ENCODE measurements at places on chromosomes 2 and 18. TPM values are rescaled to one million over a fixed set of nuclear protein-coding genes. Genes with fewer than 3 reads are reported as not detected.

Gene ATP6V1B1
- total RNA-seq, result not detected

GRCh38 chr18:73331212-73331772, 463.5 kb upstream of the NETO1 start:
- no peaks in the 10 kb centered on the region for H3K27me3 ChIP-seq
- H3K27ac ChIP-seq, result no peak overlapping the region
- no peak overlapping the region for H3K4me3 ChIP-seq
- DNase-seq, result no peak

GRCh38 chr18:25815659-25816058, 274.8 kb downstream of the SS18 start:
- no peak overlapping the region for H3K4me3 ChIP-seq
- no peaks in the 10 kb centered on the region for H3K27me3 ChIP-seq
- DNase-seq, result no peak
- H3K4me1 ChIP-seq, result peaks cover 27% of the 10 kb centered on the region
- H3K27ac ChIP-seq, result peak overlapping the region; percentile 57

GRCh38 chr2:197058777-197059300, 132.3 kb upstream of the PGAP1 start:
- no peaks in the 10 kb centered on the region for H3K4me1 ChIP-seq
- H3K27me3 ChIP-seq, result no peaks in the 10 kb centered on the region
- no peak overlapping the region for H3K27ac ChIP-seq
- H3K36me3 ChIP-seq, result peaks cover 16% of the 10 kb centered on the region

DNA sequence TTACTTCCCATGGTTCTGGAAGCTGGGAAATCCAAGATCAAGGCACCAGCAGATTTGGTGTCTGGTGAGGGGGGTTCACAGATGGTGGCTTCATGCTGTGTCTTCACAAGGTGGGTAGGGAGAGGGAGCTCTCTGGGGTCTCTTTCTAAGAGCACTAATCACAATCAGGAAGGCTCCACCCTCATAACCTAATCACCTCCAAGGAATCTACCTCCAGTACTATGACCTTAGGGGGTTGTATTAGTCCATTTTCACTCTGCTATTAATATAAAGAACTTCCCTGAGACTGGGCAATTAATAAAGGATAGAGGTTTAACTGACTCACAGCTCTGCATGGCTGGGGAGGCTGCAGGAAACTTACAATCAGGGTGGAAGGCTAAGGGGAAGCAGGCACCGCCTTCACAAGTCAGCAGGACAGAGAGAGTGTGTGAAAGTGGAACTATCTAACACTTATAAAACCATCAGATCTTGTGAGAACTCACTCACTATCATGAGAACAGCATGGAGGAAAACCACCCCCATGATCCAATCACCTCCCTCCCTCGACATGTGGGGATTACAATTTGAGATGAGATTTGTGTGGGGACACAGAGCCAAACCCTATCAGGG, 17.6 kb downstream of the TBC1D8 start:
- peaks cover 7% of the 10 kb centered on the region for H3K4me1 ChIP-seq
- DNase-seq, result no peak
- H3K36me3 ChIP-seq, result no peaks in the 10 kb centered on the region

Gene ANXA4
- 3.1 TPM for total RNA-seq

Gene SERPINB11
- not detected for total RNA-seq

- no peak overlapping the region for H3K27ac ChIP-seq
- H3K27me3 ChIP-seq, result peaks cover 3% of the 10 kb centered on the region
- no peaks in the 10 kb centered on the region for H3K36me3 ChIP-seq
- no peak for DNase-seq
- no peak overlapping the region for H3K4me3 ChIP-seq
Observed at GRCh38 chr2:50789741-50790140, 242.2 kb downstream of the NRXN1 start.

- H3K36me3 ChIP-seq, result no peaks in the 10 kb centered on the region
- H3K4me1 ChIP-seq, result peaks cover 8% of the 10 kb centered on the region
- H3K27me3 ChIP-seq, result peaks cover 12% of the 10 kb centered on the region
- H3K4me3 ChIP-seq, result peak overlapping the region; percentile 34
- no peak for DNase-seq
Observed at GRCh38 chr2:27135478-27135955, 1.1 kb upstream of the PREB start.

- no peak overlapping the region for H3K4me3 ChIP-seq
- no peaks in the 10 kb centered on the region for H3K27me3 ChIP-seq
- no peaks in the 10 kb centered on the region for H3K36me3 ChIP-seq
Observed at GRCh38 chr18:75475228-75475627, 47.7 kb upstream of the SMIM21 start.

Gene DCC
- total RNA-seq, result 5.6 TPM

Data from glutamatergic neuron (in vitro differentiated cells).